ENCODE measurements at places on chromosomes 3 and 15.

DNA sequence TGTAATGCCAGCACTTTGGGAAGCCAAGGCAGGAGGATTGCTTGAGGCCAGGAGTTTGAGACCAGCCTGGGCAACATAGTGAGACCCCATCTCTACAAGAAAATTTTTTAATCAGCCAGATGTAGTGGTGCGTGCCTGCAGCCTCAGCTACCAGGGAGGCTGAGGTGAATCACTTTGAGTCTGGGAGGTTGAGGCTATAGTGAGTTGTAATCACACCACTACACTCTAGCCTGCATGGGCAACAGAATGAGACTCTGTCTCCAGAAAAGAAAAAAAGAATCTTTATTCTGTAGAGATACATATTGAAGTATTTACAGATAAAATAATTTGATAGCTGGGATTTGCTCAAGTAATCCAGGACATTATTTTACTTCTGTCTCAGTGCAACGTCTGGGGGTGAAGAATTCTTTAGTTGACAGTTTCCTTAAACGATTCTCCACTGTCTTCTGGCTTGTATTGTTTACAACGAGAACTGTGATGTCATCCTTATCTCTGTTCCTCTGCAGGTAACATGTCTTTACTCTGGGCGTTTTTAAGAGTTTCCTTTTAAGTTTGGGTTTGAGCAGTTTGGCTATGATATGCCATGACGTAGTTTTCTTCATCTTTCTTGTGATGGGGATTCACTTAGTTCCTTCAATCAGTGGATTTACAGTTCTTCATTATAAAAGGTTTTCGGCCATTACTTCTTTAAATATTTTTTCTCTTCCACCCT, 26.3 kb downstream of the KPNA1 start:
- DNase-seq: no peak

GRCh38 chr15:58856086-58856485, 77.4 kb downstream of the SLTM start:
- no peak for DNase-seq

DNA sequence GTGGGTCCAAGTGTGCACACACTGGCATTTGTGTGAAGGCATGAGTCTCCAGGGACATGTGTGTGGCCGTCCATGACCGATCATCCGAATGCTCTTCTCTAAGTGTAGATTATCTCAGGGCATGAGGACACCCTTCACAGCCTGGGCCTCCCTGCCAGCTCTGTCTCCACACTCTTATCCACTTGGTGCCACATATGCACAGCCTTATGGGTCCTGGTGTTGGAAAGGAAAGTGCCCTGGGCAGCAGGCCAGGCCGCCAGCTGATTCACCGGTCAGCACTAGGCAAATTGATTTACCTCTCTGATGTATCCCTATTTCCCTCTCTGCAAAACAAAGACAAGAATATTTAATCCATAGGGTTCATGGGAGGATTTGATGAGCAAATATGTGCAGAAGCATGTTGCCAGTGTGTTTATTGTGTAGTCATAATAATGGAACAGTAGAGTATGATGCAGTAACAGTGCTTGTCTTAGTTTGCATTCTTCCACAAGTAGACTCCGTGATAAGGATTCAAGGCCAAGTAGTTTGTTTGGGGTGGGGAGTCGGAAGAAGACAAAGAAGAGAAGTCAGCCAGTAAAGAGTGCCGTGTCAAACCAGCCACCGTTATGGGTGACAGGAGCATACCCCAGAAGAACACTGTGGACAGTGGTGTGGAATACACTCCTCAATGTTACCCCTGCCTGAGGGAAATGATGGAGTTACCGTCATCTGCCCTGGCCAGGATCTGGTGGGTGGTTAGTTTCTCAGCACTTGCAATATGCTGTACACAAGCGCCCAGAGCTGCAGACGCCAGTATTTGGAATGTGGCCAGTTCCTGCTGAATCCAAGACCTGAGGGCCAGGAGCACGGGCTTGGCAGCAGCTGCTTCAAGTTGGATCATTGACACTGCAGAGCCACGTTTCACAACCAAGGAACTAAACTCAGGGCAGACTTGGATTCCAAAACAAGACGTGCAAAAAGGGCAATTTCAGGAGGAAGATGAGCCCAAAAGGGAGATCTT, 85.1 kb downstream of the MTHFS start:
- no peak for DNase-seq

- no peak for DNase-seq
Observed at GRCh38 chr3:184537885-184538665, 23.5 kb upstream of the EPHB3 start.

DNA sequence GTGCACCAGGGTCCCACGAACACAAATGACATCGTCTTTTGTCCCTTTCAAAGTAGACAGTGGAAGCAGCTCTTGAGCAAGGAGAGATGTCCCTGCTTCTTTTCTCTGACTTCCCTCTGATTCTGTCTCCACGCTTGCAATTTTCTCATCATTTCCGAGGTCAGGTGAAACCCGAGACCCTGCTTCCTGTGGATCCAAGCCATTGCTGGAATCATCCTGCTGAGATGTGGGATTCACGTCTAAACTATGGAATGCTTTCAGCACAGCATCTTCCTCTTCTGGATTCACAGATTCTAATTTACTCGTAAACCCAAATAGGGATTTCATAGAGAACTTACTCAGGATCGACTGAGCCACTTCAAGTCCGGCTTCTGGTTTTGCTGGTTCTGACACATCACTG, 127.1 kb downstream of the FMN1 start:
- no peak for DNase-seq

DNA sequence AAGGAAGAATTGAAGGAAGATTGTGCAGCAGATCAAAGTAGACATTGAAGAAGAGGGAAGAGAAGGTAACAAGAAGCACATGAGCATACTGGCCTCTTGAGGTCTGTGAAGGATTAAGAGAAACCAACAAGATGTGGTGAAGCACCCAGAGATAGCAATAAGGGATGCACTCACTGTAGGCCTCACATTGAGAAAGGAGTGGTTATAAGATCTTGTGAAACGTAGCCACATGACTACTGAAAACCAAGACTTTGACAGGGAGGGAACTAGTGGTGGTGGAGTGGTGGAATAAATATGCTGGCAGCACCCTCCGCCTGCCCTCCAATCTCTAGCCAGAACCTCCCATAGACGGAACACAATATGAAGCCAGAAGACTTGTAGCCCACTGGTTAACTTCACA, 651.2 kb downstream of the DIPK2A start:
- no peak for DNase-seq

DNA sequence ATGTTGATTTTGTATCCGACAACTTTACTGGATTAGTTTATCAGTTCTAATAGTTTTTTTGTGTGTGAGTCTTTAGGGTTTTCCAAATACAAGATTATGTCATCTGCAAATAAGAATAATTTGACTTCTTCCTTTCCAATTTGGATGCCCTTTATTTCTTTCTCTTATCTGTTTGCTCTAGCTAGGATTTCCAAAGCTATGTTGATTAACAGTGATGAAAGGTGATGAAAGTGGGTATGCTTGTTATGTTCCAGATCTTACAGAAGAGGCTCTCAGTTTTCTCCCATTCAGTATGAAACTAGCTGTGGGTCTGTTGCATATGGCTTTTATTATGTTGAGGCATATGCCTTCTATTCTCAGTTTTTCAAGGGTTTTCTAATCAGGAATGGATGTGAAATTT, 56.4 kb upstream of the CHRNB4 start:
- DNase-seq: no peak
